Activated T-cell treated with anti-CD3 and anti-CD28 coated beads, Interleukin-2, amount 50 U/mL, for 1 hour (primary cell): ENCODE measurements at places on chromosomes 12 and 14.

DNA sequence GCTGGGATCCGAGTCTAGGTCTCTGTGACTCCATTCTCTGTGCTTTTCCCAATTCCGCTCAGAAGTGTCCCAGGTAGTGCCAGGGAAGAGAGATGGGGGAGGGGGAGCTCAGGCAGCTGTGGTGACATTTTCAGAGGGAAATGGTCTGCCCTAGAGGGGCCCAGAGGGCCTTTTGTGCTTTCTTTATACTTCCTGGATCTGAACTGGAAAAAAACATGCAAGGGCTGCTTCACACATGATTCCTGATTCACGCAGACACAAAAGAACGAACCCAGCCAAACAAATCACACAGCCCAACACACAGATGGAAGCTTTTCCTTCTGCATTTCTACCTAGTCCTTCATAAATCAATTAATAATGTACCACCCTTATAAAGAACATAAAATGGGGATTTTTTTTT lies 26.5 kb downstream of the GPR68 start:
- DNase-seq = no peak

DNA sequence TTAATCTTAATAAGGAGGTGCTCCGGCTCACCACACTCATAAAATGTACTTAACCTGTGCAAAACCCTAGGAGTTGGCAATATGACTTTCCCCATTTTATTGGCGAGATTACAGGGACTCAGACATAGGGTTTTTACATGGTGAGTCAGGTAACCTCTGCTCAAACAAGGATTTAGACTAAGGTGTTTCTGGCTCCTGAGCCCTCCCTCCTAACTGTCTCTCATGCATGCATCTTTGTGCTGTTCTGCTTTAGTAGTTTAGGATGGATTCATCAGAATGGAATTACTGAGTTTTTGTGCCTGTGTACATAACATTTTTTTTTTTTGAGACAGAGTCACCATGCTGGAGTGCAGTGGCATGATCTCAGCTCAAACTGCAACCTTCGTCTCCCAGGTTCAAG lies 993.3 kb upstream of the TMEM132C start:
- DNase-seq = no peak

- no peak for DNase-seq
These were observed 166.1 kb upstream of the SYT10 start for GRCh38 chr12:33605757-33606156.

DNA sequence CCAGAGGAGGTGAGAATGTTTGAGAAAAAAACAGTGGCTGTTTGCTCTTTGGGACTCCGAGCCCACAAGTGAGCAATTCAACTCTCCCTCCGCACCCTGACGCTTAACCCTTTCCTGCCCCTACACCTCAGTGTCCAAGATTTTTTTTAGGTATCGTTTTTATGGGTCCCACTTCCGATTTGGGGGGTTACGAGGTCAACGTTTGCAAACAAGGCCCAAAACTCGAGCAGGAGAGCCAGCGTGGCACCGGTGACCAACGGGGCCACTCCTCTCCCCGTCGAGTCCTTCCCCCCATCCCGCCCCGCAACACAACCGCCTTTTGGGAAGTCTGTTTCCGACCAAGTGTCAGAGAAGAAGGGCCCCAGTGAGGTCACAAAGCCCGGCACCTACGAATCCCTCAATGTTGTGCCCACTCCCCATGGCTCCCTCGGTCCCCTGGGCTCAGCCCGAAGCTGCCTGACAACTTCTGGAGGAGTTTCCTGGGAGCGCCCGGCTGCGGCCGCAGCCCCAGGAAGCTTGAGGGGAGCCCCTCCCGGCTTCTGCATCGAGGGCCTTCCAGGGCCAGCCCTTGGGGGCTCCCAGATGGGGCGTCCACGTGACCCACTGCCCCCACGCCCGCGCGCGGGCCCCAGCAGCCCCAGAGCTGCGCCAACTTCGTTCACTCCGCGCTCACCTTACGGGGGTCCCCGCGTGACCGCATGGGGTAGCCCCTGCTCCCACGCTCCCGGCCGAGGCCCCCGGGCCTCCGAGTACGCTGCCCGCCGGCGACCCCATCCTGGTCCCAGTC lies 1.2 kb downstream of the CDK2AP1 start:
- no peak for DNase-seq

DNA sequence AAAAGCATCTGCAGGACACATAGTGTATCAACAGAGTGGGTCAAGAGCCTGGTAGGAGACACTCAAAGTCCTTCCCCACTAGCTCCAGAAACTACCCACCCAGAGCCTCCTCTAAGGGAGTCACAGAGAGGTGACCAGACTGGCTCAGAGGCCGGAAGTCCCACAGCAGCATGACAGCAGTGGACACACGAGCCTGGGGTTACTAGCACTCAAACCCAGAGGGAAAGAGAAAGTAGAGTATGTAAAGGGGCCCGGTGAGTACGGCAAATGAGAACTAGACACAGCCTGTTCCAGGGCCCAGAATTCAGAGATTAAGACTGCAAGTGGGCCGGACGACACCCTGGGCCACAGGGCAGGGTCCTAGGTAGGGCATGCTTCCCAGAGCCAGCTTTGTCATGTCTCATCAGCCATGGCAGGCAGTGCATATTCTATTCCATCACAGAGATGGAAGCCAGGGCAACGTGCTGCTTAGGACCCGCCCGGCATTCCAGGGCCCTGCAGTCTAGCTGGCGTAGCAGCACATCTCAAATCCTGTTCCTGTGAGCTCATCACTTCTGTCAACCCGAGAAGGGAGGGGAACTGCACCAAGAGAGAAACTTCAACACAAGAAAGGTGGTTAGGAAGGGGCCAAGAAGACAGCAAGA lies 4.2 kb downstream of the IFFO1 start:
- DNase-seq = no peak

- DNase-seq = no peak
These were observed 381.9 kb upstream of the RGS6 start for GRCh38 chr14:71550367-71550766.

DNA sequence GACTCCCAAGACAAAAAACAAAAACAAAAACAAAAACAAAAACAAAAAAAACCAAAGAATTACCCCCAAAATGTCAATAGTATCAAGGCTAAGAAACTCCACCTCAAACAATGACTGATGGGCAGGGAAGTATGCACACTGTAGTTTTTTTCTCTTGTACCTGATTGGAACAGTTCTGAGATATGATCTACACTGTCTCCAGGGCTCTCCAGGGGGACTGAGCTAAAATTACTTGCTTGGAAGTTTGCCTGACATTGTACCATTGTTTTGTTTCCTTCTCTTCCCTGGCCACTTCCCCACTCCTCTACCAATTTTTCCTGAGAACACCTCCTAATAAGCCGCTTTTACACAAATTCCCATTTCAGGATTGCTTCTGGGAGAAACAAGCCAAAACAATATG lies 22.3 kb upstream of the CATSPERB start:
- DNase-seq = no peak

DNA sequence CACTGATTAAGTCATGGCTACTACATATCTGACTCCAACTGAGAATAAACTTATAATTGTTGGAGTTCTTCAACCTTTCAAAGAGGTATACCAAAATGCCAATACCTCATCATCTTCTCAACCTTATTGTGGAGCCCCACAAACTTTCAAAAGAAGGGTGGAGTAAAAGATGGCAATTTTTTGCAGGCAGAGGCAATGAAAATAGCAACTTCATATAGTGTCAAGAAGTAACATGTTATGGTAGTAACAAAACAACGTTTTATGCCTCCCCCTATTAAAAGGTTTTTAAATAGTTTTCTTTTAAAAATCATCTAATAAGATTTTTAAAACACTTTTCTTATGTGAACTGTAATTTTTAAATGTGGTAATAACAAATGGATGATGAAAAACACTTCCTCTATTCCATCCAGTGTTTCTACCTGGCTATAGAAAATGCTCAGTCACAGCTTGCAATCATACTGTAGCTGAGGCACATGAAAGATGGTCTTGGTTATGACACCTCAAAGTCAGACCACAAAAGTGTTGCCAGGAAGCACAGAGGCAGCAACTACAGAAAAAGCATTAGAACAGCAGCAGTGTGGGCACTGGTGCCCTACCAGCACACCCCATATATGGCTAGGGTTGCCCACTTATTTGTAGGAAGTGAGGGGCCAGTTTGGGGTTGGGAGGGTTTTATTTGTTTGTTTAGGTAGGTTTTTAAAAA lies 7.0 kb downstream of the PPP1R12A start:
- peak; percentile 36 for DNase-seq

GRCh38 chr12:109542876-109543275 lies 30.4 kb downstream of the MMAB start:
- DNase-seq = no peak
